ENCODE measurements at places on chromosomes 16 and 17.

GRCh38 chr17:60253048-60253447 lies 103.3 kb downstream of the CA4 start:
- no peak for DNase-seq

DNA sequence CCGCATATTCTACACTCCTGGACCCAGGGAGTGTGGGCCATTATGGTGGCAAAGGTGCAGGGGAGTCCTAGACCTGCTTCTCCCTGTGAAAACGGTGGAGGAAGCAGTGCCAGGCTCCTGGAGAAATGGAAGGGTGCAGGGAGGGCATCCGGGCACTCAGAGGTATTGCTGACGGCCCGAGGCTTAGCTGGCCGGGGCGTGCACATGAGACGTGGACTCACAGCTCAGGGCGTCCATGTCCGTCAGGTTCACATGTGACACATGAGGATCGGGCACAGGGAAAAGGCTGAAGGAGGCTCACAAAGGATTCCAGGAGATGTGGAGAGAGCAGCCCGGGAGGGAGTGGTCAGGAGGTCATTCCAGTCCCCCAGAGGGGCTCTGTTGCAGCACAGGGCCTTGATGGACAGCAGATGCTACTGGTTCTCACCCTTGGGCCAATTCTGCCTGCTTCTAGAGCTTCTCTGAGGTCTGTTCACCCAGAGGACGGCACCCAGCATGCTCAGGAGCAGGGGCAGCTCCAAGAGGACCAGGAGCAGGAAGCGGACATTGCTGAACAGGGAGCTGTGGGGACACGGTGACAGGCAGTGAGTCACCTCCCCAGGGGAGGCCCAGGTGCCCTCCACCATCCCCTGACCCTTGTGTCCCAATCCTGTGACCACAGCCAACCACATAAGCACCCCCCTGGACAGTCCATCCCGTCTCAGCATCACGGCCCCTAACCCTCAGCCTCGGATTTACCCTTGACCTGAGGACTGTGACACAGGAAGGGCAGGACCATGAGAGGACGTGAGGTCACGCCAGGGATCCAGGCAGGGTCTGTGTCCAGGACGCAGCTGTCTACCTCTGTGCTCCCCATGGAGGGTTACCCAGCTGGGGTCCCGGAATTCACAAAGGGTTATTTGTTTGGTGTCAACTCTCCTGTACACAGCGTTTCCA lies 4.5 kb downstream of the CD300C start:
- no peak for DNase-seq

DNA sequence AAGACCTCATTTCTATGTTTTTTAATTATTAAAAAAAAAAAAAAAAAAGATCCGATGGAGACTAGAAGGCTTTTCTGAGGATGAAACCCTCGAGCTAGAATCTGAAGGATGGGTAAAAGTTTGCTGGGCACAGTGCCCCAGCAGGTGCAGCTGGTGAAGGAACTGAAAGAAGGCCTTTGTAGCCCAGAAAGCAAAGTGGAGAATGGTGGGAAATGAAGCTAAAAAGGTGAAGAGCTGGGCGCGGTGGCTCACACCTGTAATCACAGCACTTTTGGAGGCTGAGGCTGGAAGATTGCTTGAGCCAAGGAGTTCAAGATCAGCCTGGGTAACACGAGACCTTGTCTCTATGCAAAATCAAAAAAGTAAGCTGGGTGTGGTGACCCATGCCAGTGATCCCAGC lies 50.3 kb upstream of the SEC14L1 start:
- no peak for DNase-seq

- no peak for DNase-seq
These were observed 5.8 kb downstream of the CBX8 start for GRCh38 chr17:79790805-79791734.

DNA sequence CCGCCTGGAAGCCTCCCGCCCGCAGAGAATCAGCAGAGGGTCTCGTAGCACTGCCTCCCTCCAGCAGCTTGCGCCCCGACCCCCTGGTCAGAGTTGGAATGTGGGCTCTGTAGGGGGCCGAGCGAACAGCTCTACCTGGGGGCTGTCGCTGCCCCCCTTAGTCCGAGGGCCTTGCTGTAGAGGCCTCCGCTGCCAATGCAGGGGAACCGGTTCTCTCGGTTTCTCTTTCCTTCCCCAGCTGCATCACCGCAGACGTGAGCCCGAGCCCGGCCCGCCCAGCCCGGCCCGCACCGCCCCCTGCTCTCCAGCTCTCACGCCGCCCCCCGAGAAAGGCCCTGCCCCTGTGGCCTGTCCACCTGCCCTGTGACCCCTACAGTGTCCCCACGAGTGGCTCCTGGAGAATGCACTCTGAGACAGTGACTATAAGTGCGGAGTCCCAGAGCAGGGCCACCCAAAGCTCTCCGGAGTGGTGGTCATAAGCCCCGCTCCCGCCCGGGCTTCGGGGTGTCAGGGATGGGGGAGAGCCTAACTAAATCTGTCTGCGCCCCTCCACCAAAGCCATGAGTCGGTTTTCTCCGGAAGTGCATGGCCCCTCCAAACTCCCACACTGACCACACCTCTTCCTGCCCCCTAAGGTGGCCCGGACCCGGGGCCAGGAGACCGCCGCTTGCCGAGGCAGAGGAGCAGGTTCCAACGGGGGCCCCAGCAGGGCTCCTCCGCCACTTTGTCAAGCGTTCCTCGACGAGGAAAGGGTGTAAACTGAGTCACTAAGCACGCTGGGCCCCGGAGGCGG lies 1.7 kb downstream of the ARHGAP27 start:
- peak; percentile 86 for DNase-seq

DNA sequence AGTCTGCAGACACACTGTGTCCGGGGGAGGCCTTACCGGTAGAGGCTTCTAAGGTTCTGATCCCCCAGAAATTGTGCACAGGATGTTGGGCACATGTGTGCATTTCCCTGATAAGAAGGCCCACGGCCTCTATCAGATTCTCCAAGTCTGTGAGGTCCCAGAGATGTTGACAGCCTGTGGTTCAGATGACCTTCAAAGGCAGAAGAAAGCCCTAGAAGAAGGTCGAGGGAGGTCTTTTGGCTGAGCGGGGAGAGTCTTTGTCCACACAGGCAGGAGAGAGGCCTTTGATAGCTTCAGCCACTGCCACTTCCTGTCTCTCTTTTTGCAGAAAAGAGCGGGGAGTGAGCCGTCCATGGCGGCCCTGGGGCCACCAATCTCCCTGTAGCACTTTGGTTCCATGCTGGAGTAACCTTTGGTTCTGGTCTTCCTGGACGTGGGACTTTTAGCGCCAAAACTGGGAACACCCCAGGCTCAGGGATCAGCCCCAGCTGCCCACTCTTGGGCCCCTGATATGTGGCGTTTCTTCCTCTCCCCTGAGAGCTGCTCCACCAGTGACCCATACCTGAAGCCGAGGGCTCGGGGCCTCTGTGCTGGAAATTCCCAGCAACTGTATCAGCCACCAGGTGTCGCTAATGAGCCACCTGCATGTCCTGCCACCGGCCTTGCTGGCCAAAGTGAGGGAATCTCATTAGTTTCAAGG lies 28.1 kb upstream of the LGALS9 start:
- DNase-seq: peak; percentile 85

GRCh38 chr16:67424261-67424615 lies 6.7 kb upstream of the HSD11B2 start:
- no peak for DNase-seq

GRCh38 chr16:17306745-17307144 lies 164.0 kb downstream of the XYLT1 start:
- DNase-seq: no peak

GRCh38 chr17:17239832-17240231 lies 2.9 kb upstream of the FLCN start:
- no peak for DNase-seq

GRCh38 chr17:63362115-63362514 lies 84.0 kb downstream of the CYB561 start:
- no peak for DNase-seq

DNA sequence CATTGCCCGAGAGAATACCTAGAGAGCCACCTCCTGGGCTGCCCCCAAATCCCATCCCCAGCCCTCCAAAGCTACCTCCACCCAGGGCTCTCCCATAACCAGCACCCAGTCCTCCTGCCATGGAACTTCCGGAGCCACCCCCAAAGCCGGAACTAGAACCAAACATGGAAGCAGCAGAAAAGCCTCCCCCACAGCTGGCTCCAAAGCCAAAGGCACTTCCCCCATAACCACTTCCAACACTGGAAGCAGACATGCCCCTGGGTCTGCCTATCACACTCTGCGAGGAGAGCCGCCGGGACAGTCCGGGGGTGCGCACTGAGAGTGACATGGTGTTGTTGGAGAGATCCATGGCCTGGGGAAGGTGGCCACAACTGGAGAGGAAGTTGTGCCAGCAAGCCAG lies at the start of gene KRT12:
Gene KRT12, minus strand, starts transcription at position 386 of the 400 bp plus-strand sequence. Its CDS starts 37 bp downstream, at position 349.
- DNase-seq: no peak

DNA sequence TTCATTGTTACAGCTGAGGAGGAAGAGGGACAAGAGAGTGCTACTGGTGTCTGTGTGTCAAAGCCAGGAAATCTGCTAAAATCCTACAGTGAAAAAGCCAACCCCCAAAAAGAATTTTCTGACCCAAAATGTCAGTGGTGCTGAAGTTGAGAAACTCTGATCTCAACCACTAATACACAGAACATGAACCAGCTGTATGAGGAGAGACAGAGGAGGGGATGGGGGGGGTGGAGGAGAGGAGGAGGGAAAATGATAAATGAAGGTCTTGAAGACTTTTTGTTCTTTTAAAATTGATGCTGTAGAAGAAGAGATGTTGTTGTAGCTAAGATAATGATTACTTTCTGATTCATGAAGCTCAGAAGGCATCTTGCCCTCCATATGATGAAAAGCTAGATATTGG lies 27.4 kb upstream of the CDRT4 start:
- DNase-seq: no peak

GRCh38 chr17:67004181-67004580 lies 39.7 kb downstream of the CACNG4 start:
- no peak for DNase-seq

DNA sequence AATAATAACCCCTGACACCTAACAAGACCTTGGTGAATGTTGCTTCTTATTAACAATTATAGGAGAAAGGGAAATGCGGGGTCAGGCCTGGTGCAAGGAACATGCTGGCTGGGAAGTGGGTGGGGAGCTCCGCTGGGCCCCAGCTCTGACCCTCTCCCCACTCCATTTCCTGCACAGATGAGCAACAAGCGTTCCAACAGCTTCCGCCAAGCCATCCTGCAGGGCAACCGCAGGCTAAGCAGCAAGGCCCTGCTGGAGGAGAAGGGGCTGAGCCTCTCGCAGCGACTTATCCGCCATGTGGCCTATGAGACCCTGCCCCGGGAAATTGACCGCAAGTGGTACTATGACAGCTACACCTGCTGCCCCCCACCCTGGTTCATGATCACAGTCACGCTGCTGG lies 23.0 kb downstream of the RHBDL3 start:
- no peak for DNase-seq

- no peak for DNase-seq
These were observed 82.1 kb downstream of the GPR139 start for GRCh38 chr16:19991614-19992013.

- DNase-seq: no peak
These were observed 68.5 kb downstream of the RPA1 start for GRCh38 chr17:1898332-1898731.

- no peak for DNase-seq
These were observed 39.8 kb upstream of the XYLT1 start for GRCh38 chr16:17510567-17510966.

GRCh38 chr17:80026359-80027042 lies 9.2 kb downstream of the TBC1D16 start:
- no peak for DNase-seq

- peak; percentile 89 for DNase-seq
These were observed 15.9 kb upstream of the ANKRD40CL start for GRCh38 chr17:50783193-50783660.

GRCh38 chr17:41417127-41417526 lies 7.3 kb downstream of the KRT37 start:
- no peak for DNase-seq

GRCh38 chr17:57902800-57903759 lies 52.1 kb downstream of the CUEDC1 start:
- peak; percentile 86 for DNase-seq

DNA sequence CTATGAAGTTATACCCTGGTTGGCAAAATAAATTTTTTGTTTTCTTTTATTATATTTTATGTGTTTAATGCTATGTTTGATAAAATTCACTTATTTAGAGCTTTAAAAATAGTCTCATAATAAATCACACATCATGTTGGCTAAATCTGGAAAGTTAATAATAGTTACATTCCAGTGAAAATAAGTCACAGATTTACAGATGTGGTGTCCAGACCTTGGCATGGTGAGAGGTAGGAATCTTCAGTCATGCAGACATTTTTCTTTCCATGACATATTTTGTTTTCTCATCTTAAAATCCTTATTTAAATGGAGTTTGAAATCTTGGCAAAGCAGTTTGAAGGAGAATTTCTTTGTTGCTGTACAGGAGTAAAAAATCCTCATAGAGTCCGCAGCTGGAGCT lies 48.1 kb upstream of the GOSR1 start:
- no peak for DNase-seq

- DNase-seq: no peak
These were observed 146.4 kb downstream of the IRX3 start for GRCh38 chr16:54140057-54140787.

DNA sequence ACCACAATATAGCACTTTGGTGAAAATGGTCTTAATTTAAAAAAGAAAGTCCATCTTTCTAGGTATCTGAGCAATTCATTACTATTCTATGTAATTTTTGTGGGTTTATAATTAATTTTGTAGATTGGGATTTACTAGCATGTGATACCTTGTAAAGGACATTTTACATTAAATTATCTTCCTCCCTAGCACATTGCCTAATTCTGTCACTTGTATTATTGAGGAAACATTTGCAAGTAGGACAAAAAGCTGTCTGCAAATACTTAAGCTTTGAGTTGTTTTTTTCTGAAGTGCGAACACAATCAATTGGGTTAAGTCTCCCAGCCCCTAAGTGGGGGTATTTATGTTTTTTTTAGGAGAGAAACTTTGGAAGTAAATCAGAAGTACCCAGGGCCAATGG lies 167.0 kb downstream of the PRKCA start:
- DNase-seq: no peak

GRCh38 chr17:41020336-41020735 lies 6.7 kb downstream of the KRTAP1-5 start:
- no peak for DNase-seq

GRCh38 chr17:70033165-70033564 lies 41.9 kb upstream of the KCNJ16 start:
- DNase-seq: no peak

- no peak for DNase-seq
These were observed 16.2 kb upstream of the PHF12 start for GRCh38 chr17:28967221-28968135.

- no peak for DNase-seq
These were observed 41.5 kb upstream of the GNG13 start for GRCh38 chr16:842061-842476.

DNA sequence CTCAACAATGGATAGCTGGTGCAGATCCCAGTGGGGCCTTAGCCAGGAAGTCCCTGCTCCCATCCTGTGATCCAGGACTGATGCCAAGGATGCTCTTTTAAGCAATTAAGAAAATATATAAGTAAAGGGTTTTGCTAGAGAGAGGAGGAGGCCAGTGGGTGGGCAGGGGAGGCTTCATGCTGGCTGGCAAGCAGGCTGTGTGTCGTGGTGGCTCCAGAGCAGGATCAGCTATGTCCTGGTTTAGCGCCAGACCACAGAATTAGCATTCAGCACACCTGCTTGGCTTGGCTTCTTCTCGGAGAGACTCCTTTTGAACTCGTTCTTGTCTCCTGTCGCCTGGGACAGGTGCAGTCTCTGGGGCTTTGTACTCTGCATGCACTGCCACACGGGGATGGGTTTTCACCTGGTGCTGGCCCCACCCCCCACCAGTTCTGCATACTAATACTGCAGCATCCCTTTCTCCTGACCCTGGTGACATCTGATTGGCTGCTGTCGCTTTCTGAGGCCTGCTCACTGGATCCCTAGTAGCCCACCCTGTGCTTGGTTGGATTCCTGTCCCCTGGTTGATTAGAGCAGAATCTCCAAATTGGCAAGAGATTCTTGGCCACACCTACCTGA lies 66.1 kb downstream of the PLD6 start:
- DNase-seq: no peak

- no peak for DNase-seq
These were observed 246.9 kb downstream of the PRKCA start for GRCh38 chr17:66549311-66549704.

Data from GM10248 (cell line).